ENCODE measurements at places on chromosomes 16 and 17.
A peak's percentile ranks its signal among the peaks of the same experiment; 100 is the strongest.

DNA sequence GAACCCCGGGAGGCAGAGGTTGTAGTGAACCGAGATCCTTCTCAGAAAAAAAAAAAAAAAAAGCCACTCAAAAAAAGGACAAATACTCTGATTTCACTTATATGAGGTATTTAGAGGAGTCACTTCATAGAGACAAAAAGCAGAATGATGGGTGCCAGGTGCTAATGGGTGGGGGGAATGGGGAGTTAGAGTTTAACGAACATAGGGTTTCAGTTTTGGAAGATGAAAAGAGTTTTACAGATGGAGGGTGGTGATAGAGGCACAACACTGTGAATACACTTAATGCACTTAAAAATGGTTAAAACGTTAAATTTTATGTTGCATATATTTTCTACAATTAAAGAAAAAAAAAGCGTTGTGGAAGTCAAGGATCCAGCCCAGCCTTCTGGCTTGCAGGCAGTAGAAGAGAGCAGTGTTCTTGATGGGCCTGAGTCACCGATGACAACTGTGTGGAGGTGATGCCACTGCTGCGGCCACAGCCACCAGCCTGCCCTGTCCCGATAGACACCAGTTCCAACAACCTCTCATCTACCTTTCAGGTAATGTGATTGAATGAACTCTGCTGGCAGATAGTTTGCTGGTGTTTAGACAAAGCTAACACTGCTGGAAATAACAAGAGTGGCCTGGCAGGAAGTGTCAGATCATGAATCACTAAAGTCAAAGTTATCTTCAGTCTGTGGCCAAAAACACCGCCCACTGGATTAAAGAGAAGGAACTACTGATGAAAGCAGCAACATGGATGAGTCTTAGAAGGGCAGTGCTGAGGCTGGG, 49.9 kb upstream of the COX10 start:
- DNase-seq, result peak; percentile 39

DNA sequence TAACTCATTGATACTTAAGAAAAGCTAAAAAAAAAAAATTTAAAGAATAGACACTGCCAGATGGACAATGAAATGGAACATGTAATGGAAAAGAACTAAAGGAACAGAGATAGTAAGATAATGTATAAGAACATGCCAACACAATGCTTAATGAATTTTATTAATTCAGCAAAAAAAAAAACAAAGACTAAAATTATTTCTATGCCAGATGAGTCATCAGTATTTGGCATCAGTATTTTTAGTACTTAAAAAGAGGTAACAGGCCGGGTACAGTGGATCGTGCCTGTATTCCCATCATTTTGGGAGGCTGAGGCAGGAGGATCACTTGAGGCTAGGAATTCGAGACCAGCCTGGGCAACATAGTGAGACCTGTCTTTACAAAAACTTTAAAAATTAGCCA, 168.5 kb downstream of the CYB561 start:
- DNase-seq, result no peak

DNA sequence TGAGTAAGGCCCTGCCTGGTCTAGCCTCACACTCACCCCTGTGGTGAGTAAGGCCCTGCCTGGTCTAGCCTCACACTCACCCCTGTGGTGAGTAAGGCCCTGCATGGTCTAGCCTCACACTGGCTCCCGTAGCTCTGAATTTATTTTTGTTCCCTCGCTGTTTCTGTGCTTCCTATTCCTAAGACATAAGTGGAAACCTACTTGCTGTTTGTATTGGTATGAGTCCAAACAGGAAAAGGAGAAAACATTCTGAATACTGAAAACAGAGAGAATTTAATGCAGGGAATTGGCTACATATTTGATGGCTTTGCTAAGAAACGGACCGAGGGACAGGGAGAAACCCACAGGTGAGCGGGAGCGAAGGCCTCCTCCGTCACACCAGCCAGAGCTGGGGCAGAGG, 267.8 kb downstream of the FOXL1 start:
- no peak for DNase-seq

GRCh38 chr17:67046398-67046797, 2.0 kb downstream of the CACNG1 start:
- DNase-seq, result no peak

DNA sequence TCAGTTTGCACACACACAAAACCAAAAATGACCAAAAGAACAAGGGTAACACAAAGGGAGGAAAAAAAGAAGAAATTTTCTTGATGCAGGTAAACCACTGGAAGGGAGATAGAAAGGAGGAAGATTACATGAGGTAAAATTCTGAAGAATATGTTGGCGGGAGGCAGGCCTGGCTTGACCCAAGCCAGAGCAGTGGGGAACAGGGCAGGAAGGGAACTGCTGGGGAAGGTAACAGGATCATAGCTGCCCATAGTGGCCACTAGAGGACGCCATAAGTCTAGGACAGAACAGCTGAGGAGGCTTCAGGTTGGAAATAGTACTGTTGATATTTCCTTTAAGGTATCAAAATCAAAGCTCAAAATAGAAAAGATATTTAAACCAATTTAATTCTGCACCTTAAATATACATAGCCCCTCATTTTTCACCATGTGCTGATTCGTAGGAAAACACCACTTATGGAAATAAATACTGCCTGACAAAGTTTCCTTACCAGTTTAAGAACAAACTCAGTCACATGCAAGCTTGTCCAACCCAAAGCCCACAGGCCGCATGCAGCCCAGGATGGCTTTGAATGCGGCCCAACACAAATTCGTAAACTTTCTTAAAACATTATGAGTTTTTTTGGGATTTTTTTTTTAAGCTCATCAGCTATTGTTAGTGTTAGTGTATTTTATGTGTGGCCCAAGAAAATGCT, 15.5 kb downstream of the VPS35 start:
- DNase-seq, result peak; percentile 55

- no peak for DNase-seq
Observed at GRCh38 chr16:68345958-68346635, 35.3 kb downstream of the PRMT7 start.

DNA sequence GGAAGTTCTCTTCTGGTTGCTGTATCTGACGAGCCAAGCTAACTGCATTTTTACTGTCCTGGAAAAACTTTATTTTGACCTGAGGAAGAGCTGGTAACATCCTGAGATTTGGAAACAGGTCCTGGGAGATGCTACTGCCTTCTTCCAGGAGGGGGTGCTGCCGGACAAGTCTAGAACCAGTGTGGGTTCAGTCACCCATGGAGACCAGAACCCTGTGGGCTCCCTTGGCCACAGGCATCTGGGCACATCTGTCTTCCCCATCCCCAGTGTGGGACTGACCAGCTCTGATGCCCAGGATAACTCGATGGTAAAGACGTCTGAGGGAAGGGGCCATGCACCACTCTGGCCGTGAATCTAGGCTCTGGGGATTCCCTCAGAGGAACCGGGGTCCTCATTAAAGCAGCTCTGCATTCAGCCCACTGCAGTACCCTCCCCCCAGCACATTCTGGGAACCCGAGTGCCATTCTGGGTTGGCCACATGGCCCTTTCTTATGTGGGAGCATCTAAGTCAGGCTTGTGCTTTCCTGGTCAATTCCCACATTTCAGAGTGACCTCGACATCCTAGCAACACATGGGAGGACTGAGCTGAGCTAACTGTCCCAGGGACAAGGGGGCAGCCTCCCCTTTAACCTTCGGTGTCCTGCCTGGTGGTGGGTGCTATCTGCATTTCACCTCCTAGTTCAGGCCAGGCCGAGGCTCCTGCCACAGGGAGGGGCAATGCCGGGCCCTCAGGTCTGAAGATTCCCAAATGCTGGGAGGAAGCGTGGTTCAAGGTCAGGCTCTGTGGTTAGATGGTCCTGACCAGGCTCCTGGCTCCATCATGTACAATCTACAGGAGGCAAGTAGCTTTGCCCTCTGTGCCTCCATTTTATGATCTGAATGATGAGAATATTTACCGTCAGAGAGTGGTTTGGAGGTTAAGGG, 6.4 kb downstream of the C16orf86 start:
- DNase-seq, result peak; percentile 74

DNA sequence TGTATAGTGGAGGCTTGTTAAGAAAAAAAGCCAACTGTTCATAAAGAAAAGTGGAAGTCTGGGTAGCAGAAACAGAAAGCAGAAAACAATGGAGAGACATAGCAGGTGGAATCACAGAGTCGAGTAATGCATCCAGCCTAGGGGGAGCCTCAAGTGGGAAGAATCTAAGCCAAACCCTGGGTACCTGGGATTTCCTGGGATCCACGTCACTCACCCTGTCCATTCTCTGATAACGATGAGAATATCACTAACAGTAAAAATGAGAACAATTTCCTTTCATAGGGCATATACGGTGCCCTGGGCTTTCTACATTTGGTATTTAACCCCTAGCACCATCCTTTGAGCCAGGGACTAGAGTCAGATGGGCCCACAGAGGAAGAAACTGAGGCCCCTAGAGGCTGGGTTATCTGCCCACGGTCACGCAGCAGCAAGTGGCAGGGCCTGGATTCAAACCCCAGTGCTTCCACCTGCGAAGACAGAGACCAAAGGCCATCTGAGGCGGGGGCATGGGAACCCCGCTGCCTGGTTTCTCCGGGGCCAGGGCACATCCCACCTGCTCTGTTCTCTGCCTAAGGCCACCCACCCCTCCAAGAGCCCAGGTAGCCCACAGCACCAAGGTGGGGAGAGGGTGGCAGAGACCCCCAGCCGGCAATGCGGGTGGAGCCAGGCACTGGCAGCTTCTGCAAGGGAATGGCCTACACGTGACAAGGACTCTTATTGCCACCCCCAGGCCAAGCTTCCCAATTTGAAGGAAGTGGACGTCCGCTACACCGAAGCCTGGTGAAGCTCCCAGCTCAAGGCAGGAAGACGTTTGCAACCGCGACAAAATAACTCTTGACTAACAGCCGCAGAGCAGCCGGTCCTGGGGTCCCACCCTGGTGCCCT, 69.8 kb upstream of the PLCG2 start:
- no peak for DNase-seq

- DNase-seq, result no peak
Observed at GRCh38 chr17:80742581-80743180, 198.0 kb downstream of the RPTOR start.

Data from fibroblast of skin of scalp (primary cell).